ENCODE measurements at places on chromosomes 2 and 18.

DNA sequence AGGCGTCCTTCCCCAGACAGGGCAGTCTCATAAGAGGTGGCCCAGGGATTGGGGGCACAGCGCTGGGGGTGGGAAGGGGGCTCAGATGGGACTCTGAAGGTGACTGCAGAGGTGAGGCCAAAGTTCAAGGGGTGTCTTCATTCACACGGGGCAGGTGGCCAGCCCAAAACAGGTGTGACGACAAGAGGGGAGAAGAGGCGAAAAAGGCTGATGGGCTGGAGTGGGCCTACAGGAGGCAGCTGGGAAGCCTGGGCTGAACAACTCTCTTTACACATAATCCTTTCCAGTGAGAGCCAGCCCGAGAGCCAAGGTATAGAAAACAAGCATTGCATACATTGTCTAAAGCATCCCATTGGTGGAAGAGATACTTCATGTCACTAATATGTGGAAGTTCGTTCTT is 130.9 kb upstream of the ASB18 start:
- DNase-seq: no peak

GRCh38 chr2:28523902-28524301 is 28.0 kb downstream of the PLB1 start:
- no peak for DNase-seq

DNA sequence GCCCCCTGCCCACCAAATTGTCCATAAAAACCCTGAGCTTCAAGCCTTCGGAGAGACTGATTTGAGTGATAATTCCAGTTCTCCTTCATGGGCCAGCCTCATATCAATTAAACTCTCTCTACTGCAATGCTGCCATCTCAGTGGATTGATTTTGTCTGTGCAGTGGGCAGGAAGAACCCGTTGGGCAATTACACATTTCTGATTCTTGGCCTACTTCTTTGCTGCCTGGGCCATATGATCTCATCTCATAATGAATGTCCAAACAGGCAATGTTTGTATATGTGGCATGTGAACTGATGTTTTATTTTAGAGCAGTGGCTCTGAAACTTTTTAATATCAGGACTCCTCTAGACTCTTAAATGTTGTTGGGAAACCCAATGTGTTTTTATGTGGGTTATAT is 101.2 kb upstream of the SLC38A11 start:
- no peak for DNase-seq

DNA sequence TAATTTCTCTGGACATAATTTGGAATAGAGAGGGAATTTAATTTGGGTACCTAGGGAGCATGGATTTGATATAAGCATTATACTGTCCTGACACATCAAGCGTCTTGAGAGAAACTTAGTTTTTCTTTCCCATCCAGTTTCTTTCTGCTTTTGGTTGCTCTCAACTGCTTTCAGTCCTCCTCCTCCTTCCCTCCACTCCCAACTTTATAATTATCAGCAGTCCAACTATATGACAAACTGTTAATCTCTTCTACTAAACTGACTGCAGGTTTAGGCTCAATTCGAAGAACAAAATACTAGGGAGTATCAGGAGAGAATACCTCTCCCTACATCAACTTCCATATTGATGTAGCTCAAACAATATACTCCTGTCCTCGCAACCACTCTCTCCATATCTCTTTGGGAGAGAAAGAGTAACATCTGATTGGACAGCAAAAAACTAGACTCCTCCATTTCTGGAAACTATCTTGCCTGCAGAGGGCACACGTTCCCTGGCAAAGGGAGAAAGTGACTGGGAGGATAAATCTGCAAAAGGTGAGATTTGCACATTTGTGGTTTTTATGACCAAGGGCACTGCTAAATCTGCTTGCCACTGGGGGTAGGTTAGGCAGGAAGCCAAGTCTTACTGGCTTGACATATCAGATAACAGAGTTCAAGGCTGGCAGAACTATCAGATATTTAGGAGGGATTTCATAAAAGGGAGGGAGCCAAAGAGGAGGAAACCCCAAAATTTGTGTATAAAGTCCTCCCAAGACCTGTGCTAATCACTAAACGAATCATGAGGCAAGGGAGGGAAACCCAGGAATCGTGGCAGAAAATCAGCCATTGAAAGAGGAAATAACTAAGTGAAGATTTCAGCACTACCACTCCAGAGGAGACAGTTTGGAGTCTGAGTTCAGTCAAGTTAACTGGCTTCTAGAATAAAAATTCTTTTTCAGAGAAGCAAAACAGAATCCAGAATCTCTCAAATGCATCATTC is 40.0 kb downstream of the ICA1L start:
- DNase-seq: peak; percentile 47

DNA sequence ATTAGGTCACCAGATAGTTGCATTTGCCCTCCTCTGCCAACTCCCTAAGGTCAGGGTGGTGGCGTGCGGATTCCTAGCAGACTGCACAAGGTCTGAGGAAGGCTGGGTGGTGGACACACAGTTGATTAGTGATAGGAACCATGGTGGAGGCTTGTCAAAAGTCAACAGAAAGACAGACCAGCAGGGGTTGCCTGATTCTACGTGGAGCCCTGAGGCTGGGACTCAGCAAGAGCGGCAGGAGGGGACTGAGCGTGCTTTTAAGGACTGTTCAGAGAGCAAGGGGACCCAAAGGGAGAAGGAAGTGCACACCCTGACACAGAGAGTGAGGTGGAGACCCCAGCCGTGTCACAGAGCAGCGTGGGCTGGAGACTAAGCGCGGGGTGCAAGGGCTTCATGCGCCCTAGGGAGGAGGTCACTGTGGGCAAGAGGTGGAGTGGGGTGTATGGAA is 513.2 kb downstream of the RNF144A start:
- peak; percentile 23 for DNase-seq

DNA sequence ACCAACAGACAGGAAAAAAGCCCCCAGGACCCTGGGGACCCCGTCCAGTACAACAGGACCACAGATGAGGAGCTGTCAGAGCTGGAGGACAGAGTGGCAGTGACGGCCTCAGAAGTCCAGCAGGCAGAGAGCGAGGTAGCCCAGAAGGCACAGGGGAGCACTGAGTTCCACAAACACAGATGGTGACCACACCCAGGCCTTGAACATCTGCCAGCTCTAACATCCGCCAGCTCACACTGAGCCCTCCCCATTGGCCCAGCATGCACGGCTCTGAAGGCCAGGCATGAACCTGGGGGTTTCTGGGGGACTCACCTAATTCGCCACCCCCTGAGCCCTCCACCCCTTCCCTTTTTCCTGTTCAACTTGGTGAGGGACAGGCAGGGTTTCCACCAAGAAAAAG is 25.6 kb upstream of the PRLH start:
- DNase-seq: no peak

DNA sequence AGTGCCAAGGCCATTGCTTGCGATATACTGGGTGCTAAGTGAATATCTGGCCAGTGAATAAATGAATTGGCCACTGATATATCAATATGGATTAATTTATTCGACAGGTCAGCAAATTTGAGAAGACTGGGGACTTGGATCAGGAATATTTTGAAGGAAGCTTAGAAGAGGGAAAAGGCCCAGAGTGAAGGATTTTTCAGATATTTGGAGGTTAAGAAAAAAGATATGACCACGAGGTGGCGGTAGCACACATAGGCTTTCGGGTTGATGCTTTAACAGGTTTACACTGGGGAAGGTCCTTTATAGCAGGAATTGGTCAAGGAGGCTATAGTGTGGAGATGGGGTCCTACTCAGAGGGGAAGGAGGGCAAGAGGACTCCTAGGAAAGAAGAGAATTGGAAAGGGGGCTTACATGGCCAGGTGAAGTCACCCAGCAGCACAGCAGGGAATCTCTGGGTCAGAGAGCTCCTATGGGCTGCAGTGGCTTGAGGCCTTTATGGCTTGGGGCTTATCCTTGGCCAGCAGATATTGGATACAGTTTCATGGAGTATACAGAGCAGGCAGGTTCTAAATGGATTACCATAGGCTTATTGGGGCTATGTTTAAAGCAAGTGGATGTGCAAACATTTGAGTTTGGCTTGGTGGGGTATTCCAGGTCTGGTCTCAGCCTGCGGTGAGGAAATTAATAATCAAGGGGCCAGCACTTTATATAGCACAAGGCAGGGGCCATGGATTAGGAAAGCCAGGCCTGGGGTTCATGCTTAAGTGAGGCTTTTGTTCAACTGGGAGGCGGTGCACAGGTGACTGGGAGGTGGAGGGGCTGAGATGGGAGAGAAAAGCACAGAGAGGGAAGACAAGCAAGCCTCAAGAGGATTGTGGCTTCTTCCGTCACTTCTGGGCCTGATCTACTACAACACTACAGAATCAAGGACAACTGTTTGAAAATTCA is 9.7 kb downstream of the IL1RN start:
- DNase-seq: peak; percentile 67

- no peak for DNase-seq
These were observed 462 bp upstream of the CIDEA start for GRCh38 chr18:12253663-12254135.

DNA sequence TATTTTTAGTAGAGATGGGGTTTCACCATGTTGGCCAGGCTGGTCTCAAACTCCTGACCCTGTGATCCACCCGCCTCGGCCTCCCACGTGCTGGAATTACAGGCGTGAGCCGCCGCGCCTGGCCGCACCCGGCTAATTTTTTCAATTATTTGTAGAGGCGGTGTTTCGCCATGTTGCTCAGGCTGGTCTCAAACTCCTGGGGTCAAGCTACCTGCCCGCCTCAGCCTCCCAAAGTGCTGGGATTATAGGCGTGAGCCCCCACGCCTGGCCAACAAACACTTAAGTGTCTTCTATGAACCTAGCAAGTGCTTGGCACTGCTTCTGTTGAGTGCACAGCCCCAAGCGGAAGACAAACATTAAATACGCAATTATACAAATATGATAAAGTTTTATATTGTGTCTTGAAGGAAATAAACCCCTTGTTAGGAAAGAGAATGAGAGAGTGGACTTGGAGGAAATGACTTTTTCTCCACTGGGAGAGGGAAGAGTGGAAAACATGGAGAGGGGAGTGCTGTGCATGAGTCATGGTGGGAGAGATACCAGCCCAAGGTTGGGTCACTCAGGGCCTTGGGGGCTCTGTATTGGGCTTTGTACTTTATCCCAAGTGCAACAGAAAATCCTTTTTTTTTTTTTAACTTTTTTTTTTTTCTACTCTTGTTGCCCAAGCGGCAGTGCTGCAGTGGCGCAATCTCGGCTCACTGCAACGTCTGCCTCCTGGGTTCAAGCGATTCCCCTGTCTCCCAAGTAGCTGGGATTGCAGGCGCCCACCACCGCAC is 41.4 kb upstream of the ACTR2 start:
- no peak for DNase-seq

Data from CD4-positive, alpha-beta T cell treated with Interleukin-17A for 4 hours (primary cell).